Stimulated activated CD4-positive, alpha-beta T cell treated with anti-CD3 and anti-CD28 coated beads, TNF-alpha, amount 100 ng/mL, for 48 hours (primary cell): ENCODE measurements at places on chromosomes 5 and 9.

DNA sequence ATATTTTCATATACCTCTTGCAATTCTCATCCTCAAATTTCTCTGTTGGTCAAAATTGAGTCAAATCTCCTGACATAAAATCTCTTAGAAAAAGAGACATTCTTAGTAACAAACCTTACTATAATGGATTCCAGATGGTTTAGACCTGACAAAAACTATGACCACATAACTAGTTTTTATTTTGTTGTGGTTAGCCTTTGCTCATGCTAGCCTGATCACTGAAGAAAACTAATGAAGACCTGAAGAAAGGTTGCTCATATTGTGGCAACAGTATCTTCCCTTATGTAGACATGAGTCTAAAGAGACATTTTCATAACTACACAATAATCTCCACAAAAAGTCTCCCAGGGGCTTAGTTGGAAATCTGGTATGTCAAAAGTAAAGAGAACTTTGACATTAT is 274.1 kb upstream of the TMEM161B start:
- no peak for DNase-seq

- no peak for DNase-seq
Measured at GRCh38 chr9:85931495-85931894, 9.5 kb upstream of the NAA35 start.

GRCh38 chr5:139383275-139383992 is at the start of gene SLC23A1:
Gene SLC23A1, minus strand, starts transcription at chr5:139383297. Its CDS starts 44 bp downstream, at chr5:139383253.
- DNase-seq: no peak

DNA sequence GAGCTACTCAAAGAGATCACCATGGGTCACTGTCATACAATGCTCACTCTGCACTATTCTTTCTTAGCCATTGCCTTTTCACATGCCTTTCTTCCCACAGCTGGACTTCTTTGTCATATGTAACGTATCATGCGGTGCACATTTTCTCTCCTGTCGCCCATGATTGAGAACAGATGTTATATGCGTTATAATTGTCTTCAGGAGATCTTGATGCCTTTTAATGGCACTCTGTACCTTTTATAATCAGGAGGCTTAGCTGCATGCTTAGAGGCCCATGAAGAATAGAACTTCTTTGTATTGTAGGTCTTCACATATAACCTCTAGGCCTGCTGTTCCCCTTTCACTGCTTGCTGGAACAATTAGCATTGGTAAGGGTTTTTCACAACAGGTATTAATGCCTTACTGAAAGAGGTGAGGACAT is 436.1 kb downstream of the CDH10 start:
- no peak for DNase-seq

- DNase-seq: no peak
Measured at GRCh38 chr5:24773261-24773660, 128.5 kb upstream of the CDH10 start.

GRCh38 chr9:127540664-127541041 is 71.4 kb upstream of the STXBP1 start:
- no peak for DNase-seq

DNA sequence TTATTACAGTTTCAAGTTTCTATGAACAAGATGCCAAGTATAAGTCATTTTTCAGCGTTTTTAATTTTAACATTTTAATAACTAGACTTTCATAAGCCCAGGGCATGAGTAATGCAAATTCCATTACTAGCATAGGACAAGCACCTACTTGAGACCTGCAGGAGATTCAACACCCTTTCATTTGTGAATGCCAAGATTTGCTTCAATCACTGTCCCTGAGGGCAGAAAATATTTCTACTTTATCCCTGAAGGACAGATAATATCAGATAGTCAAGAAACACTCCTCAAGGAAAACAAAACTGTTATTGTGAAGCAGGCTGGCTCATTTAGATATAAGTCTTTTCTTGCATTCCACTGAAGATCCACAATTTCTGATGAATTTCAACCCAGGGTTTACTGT is 27.7 kb upstream of the ZNF622 start:
- DNase-seq: no peak

- DNase-seq: no peak
Measured at GRCh38 chr9:96453625-96454024, 3.7 kb downstream of the HABP4 start.

- no peak for DNase-seq
Measured at GRCh38 chr9:98240475-98240874, 15.0 kb downstream of the TBC1D2 start.

DNA sequence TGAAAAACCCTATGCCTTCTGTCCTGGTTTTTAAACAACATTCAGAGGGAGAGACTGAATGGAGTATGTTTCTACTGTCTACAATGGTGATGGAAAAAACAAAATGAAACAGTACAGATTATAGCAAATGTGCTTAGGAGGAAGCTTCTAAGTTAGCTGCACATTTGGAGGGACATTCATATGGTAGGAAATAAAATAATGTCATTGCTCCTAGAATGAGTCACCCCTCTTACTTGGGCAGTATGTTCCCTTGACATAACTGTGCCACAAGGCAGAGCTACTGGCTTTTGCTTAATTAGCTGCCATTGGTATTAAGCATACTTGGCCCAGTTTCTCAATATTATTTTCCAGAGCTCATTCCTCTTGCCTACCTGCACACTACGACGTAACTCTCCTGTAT is 128.9 kb downstream of the GDNF start:
- no peak for DNase-seq

- no peak for DNase-seq
Measured at GRCh38 chr5:103434057-103434456, 128.5 kb downstream of the NUDT12 start.

DNA sequence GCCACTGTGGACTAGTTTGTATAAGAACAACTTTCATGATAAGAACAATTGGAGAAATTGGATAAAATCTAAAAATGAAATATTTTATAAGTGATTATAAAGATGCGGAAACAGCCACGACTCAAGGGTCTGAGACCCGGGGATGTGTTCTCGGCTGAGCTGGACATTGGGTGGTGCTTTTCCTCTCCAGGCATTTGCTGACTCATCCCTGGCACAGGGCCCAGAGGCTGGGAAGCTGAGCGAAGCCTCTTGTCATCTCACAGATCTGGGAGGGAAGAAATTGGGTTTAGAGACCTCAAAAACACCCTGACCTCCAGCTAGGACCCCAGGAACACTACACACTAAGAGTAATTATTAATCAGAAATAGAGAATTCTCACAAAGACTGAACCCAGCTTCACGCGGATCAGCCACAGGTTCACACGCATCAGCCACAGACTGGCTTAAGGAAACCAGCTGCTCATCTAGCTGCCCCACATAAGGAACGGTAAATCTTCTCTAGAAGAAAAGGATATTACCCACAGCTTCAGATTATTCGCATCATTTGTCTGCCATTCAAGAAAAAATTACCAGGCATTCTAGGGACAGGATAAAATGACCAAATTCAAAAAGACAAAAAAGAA is 2.8 kb upstream of the OR2V1 start:
- DNase-seq: no peak

GRCh38 chr5:40616781-40617180 is 62.9 kb upstream of the PTGER4 start:
- no peak for DNase-seq

- DNase-seq: no peak
Measured at GRCh38 chr5:128338649-128339048, 199.4 kb downstream of the FBN2 start.

DNA sequence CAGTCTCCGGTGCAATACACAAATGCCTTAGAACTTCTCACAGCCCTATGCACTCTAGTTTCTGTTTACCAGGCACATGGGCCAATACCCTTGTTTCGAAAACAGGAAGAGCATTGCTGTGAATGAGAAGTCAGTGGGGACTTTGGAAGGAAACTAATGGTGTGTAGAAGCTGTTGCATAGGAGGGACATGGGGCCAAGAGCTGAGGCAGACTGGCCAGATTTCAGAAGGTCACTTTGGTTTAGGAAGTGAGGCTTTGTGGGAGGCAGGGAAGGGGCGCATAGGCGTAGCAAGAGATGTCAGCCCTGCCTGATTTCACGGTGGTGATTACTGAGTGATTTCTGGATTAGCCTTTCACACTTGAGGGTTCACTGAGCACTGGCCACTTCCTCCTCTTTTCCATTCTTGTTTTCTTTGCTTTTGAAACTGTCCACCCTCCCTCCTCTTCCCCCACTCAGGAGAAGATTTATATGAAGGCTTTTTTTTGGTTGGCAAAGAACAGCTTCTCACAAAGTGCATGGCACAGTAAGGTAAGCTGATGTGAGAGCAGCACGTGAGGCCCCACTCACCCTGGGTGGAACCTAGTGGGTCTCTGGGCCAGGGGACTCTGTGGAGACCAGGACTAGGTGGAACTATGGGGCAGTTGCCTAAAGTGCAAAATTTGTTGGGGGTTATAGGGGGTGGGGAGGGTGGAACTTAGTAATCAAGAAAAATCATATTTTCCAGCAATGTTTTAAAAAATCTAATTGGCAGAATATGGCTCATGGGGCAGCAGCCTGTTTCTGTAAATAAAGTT is 6.1 kb upstream of the TMEM252 start:
- no peak for DNase-seq

GRCh38 chr5:95713960-95714710 is 17.0 kb upstream of the RHOBTB3 start:
- DNase-seq: no peak

GRCh38 chr5:50978924-50979323 is 312.5 kb downstream of the PARP8 start:
- DNase-seq: no peak

GRCh38 chr5:178208540-178209227 is 4.4 kb downstream of the HNRNPAB start:
- no peak for DNase-seq

- DNase-seq: no peak
Measured at GRCh38 chr5:130092991-130093390, 188.7 kb downstream of the CHSY3 start.

DNA sequence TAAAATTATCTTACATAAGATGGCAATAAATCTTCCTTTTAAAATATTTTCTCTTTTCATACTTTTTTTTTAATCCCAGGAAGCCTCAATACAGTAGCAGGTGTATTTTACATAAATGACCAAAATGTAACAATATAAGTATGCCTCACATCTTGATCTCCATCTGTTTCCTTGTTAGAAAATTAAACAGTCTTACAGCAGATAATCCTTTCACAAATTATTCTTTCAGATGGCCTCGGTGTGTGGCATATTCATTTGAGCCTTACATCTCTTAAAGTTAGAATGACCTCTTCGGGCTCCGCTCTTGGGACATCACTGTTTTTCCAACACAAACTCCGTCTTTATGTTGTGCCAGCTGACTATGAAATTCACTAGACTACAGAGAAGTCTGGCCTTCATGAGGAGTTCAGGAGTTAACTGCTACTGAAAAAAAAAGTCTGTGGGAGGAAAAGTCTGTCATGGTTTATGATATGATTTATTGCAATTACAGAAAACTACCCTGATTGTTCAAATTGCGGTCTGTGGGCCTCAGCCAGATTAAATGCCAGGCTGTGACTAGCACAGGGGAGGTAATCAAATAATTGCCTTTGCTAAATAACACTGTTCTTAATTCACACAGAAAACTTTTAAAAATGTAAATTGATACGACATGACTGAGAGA is 292.9 kb upstream of the PUM3 start:
- DNase-seq: no peak

GRCh38 chr5:136018814-136019783 is 9.7 kb upstream of the TGFBI start:
- DNase-seq: no peak

GRCh38 chr9:14362175-14362574 is 48.2 kb upstream of the NFIB start:
- DNase-seq: no peak

GRCh38 chr5:176167800-176168199 is 70.4 kb upstream of the SIMC1 start:
- no peak for DNase-seq

GRCh38 chr5:179337796-179338676 is 7.2 kb downstream of the ADAMTS2 start:
- DNase-seq: no peak

DNA sequence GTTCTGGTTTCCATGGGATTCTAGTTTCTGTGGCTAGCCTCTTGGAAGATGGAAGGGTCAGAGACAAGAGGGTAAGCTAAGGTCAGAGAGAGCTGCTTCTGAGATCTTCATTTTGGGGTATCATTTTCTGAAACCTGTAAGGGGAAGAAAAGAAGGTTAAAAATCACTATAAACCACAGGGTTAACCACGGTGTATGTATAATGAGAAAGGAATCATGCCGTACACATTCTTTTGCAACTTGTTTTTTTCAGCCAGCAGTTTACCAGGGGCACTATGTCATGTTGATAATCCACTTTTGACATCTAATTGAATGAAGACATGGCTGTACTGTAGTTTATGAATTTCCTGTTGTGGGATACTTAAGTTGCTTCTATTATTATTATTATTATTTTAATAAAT is 164.4 kb downstream of the FOCAD start:
- no peak for DNase-seq

- no peak for DNase-seq
Measured at GRCh38 chr5:84378961-84379360, 5.7 kb downstream of the EDIL3 start.

GRCh38 chr9:21031091-21031807 is at the start of gene HACD4:
Gene HACD4, minus strand, starts transcription at chr9:21031640. Its CDS starts 50 bp downstream, at chr9:21031590.
- peak; percentile 31 for DNase-seq

- no peak for DNase-seq
Measured at GRCh38 chr5:173864126-173865050, 23.8 kb upstream of the CPEB4 start.

- no peak for DNase-seq
Measured at GRCh38 chr9:130906735-130907416, 10.3 kb upstream of the QRFP start.

DNA sequence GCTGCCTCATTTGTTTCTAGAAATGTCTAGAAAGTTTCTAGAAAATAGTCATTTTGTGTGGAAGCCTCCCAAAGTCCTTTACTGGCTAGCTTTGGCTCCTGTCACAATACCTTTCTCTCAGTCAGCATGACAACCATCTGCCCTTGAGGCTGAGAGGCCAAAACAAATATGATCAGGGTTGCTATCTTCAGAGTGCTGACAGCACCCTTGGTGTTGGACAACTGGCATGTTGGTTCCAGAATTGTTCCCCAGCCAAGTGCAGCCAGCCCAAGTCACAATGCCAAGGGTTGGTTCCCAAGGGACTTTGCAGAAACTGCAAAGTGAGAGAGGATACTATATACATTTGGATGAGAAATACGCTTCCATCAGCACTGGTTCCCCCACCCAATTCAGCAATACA is 140.9 kb upstream of the GAS1 start:
- no peak for DNase-seq

GRCh38 chr5:10854506-10855277 is 93.7 kb upstream of the DAP start:
- no peak for DNase-seq

GRCh38 chr5:96157841-96158291 is 196.2 kb upstream of the ELL2 start:
- DNase-seq: no peak

- no peak for DNase-seq
Measured at GRCh38 chr5:136466041-136466415, 100.7 kb upstream of the TRPC7 start.

DNA sequence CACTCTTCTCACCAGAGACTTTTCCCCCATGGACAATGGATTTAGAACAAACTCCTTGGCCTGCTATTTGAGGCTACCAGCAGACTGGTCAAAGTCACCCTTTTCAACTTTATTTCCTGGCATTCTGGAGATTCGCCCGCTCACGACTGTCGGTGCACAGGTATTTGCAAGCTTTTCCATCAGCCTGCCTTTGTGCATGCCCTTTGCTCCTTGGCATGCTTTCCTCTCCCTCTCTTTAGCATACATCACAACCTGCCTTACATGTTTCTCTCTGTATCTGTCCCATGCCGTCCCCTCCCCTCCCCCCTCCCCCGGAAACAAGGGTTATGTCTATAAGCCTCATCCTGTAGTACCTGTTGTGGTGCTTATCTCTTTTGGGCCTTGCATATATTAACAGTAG is 257.1 kb downstream of the AOPEP start:
- DNase-seq: no peak
